ENCODE measurements at places on chromosomes 16 and 17. TPM values are rescaled to one million over a fixed set of nuclear protein-coding genes. Genes with fewer than 3 reads are reported as not detected.

KRTAP9-4 gene
- not detected for total RNA-seq

ENDOV gene
- 13.7 TPM for total RNA-seq

ADGRG3 gene
- total RNA-seq: not detected

CTDNEP1 gene
- 59.1 TPM for total RNA-seq

MPP3 gene
- total RNA-seq: 4.1 TPM

NPIPA7 gene
- 13.0 TPM for total RNA-seq

RASL10B gene
- 0.63 TPM for total RNA-seq

TMIGD1 gene
- total RNA-seq: not detected

CCL16 gene
- not detected for total RNA-seq
